Effector CD8-positive, alpha-beta T cell (primary cell): ENCODE measurements at places on chromosomes 5 and 9.

DNA sequence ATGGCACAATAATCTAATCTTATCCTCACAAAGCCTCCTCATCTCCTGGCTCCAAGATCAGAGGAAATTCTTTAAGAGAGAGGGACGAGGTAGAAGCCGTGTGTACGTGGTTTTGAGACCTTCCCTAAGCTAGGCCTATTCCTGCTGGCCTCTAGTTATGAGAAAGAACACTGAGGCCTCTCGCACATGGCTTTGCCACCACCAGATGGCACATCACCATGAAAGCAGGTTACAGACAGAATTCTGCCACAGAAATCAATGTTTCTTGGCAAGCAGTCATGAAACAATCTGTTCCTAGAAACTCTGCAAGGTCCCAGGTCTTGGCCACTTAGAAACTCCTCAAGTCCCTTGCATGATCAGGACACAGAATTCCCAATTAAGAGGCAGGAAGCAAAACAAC is 268.2 kb upstream of the TAS2R1 start:
- no peak for DNase-seq

- no peak for DNase-seq
Measured at GRCh38 chr9:35682520-35683315, 7.0 kb downstream of the TPM2 start.

DNA sequence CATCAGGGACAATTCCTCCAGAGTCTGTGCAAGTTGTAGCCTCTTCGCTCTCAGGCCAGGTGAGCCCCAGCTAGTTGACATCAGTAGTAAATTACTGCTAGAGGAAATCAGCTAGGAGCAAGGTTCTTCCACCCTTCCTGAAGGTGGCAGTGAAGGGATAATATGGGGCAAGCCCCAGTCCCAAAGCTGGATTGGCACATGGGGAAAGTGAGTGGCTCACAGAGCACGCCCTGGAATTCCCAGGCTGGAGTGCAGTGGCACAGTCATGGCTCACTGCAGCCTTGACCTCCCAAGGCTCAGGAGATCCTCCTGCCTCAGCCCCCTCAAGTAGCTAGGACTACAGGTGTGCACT is 82.1 kb downstream of the CYFIP2 start:
- no peak for DNase-seq

DNA sequence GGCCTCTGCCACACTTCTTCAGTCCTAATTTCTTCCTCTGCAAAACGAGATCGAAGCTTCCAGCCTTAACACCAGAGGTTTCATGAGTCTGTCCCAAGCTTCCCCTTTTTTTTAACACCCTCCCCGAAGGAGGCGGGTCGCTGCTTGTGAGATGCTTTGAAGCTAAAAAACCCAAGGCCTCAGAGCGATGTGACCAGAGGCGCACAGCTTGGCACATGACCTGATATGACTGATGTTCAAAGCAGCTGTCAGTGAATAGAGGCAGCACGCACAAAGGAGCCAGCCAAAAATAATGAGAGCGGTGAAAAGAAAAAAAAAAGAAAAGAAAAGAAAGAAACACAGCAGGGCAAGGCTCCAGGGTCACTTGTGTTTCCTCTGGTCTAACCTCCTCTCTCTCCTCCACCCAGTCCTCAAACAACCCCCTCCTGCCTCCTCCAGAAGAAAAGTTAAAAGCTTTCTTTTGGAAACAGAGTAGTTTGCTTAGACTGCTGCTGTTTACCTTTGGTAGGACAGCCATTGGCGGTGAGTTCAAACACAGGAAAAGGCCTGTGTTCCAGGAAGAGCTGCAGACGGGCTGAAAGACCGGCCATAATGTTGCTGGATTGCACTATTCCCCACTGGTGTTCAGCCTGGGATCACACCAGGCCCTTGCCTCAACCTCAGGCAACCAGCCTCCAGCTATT is 10.9 kb upstream of the ZNF366 start:
- DNase-seq, result no peak

DNA sequence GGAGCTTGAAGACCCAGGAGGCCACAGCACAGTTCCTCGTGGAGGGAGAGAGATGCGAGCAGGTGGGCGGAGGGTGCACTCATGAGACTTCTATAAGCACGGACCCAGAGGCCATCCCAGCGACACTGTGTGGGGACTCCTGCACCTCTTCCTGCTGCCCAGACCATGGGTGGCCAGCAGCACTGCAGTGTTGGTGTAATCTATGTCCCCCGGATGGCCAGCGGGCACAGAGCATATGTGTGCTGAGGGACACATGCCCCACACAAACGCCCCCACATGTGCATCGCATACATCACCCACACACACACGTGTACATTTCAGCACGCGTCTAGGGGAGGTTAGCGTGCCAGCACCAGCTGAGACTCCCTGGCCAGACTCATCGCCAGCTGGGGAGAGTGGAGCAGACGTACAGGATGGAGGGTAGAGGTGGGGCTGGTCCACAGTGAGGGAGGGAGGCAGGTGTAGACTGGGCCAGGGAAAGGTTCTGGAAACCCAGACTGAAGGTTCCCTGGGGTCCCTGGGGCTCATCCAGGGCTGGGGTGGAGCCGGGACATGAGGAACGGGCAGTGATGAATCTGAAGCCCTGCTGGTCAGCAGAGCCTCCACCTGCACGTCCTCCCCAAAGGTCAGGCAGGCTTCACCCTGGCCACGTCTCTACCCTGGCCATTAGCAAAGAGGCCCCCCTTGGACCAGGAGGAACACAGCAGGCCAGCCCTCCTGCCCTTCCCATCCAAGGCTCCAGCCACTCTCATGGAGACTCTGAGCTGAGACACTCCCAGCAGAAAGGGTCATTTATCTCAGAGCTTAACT is 27.6 kb downstream of the ADAMTS2 start:
- DNase-seq, result no peak

DNA sequence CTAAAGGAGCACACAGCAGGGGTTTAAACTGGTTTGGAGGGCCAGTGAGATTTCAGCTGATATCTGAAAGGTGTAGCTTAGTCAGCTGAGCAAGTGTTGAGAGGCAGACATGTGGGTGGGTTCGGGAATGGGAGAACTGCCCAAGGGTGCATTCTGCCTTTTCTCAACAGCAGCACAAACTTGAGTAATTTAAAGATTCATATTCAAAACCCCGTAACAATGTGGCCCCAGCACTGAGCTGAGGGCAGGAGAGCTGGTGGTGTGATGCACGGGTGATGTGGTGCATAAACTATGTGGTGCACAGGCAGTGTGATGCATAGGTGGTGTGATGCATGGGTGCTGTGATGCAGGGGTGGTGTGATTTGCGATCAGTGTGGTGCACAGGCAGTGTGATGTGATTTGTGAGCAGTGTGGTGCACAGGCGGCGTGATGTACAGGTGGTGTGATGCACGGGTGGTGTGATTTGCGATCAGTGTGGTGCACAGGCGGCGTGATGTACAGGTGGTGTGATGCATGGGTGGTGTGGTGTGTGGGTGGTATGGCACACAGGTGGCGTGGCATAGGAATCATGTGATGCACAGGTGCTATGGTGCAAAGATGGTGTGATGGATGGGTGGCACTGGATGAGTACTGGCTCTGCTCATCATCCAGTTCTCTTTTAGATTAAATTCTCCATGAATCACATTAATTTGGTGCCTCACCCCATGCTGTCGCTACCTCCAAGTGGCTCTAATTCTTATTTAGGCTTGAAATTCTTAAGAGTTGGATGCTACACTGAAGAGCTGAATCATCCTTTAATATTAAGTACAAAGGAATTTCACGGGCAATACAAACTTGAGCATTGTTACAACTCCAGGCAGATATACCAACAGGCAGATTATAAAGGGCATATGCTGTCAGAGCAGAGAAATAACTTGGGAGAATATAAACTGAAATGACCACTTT is 53.6 kb downstream of the DAP start:
- DNase-seq, result no peak

- peak; percentile 28 for DNase-seq
Measured at GRCh38 chr5:109690242-109690974, 681 bp downstream of the MAN2A1 start.

- no peak for DNase-seq
Measured at GRCh38 chr5:124873188-124873587, 126.7 kb upstream of the ZNF608 start.

DNA sequence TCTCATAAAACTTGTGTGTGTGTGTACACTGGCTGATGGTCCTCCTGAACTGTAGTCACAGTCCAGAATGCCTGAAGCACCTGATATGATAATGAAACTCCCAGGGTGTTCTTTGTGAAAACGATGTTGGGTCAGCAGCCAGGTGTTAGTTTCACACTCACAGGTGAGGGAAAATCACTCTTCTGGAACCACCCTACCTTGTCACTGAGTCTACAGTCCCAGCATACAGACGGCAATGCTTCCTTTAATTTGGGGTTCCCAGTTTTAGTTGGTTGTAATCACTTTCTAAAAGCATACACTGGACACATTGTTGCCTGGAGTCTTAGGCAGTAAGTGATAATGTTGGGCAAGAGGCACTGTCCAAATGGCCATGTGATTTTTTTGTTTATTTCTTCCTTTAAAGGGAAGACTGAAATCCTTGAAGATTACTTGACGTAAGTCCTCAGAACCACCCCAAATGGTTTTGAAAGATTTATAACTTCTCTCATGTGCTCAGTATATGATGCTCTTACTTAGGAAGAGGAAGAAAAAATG is 18.2 kb upstream of the MGAT1 start:
- no peak for DNase-seq

DNA sequence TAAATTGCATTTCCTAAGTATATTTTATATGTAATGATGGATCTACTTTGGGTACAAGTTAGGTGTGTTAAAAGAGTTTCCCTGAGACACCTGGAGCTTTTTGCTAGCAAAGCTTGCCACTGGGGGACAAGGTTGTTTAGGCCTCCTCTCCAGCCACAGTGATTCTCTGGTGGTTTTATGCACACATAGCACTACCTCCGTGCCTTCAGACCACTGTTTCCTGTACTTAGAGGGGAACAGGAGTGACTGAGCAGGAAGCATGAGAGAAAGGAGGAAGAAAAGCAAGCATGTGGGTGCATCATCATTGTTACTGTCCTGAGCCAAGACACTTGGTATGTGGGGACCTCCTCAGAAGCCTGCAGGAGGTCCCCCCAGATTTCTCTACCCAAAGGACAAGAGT is 272.1 kb downstream of the RASEF start:
- DNase-seq, result no peak

DNA sequence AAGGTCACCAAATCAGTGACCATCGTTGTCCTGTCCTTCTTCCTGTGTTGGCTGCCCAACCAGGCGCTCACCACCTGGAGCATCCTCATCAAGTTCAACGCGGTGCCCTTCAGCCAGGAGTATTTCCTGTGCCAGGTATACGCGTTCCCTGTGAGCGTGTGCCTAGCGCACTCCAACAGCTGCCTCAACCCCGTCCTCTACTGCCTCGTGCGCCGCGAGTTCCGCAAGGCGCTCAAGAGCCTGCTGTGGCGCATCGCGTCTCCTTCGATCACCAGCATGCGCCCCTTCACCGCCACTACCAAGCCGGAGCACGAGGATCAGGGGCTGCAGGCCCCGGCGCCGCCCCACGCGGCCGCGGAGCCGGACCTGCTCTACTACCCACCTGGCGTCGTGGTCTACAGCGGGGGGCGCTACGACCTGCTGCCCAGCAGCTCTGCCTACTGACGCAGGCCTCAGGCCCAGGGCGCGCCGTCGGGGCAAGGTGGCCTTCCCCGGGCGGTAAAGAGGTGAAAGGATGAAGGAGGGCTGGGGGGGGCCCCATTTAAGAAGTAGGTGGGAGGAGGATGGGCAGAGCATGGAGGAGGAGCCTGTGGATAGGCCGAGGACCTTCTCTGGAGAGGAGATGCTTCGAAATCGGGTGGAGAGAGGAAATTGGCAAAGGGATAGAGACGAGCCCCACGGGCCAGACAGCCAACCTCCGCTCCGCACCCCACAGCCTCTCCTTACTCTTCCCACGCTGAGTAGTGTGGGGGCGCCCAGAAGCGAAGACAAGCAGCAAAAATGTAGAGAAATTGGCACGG is 1.7 kb downstream of the RXFP3 start:
- DNase-seq, result no peak

GRCh38 chr5:146888351-146888978 is 9.9 kb upstream of the PPP2R2B start:
- DNase-seq, result no peak

DNA sequence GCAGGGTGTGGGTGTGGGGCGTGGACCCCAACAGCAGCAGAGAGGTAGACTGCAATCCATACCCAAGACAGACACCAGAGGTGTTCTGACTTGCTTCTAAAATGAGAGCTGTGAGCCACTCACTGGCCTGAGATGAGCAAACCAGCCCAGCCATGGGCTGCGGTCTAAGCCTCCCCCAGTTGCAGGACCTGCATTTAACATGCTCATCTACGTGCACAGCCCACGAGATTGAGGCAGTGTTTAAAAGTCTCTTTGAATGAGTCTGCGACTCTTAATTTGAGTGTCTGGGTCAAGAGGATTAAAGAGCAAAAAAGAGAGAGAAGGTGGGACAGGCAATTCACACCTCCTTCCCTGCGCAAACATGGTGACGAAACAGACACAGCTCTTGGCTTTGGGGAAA is 5.9 kb downstream of the SURF4 start:
- no peak for DNase-seq

GRCh38 chr5:152511531-152512132 is 106.6 kb upstream of the NMUR2 start:
- no peak for DNase-seq

GRCh38 chr9:86735772-86736458 is 211.4 kb downstream of the GAS1 start:
- no peak for DNase-seq

GRCh38 chr5:76273206-76273885 is 129.7 kb upstream of the IQGAP2 start:
- DNase-seq, result no peak

DNA sequence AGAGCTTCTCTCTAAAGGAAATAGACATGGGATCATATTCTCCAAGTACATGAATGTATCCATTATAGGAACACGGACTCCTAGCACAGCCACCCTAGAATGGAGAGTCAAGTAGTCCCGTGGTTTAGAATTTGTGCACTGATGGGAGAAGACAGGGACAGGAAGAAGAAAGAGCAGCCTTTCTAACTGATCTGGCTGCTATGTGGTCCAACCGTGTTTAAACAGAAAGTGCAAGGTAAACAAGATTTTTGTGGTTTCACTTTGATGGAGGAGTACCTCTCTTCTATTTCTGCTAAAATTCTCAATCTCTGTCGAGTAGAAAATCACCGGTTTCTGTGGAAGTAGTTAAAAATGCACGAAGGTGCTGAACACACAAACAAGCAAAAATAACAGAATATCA is 171.3 kb downstream of the ST8SIA4 start:
- no peak for DNase-seq

- DNase-seq, result no peak
Measured at GRCh38 chr5:75037106-75037505, 15.3 kb downstream of the GCNT4 start.

DNA sequence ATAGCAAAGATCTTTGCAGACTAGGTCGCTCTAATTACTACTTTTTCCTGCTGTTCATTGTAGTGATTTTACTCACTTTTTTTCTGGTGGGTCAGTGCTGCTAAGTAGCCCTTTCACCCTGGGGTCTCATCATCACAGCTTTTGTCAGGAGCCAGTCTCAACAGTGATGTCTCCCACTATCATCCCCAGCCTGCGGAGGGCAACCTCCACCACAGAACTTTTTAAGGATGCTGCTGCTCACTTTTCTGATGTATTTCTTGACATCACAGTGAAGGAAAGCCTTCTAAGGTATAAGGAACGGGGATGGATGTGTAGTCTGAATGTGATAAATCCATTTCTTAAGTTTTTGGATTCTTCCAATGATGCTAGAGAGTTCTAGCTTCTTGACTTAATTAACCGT is 242.5 kb upstream of the RIOK2 start:
- DNase-seq, result no peak
